Bone marrow (tissue), 2 donors: ENCODE measurements at places on chromosomes 1 and 21.

GRCh38 chr1:22275626-22276395, 132.9 kb upstream of the WNT4 start:
- no peak for DNase-seq

DNA sequence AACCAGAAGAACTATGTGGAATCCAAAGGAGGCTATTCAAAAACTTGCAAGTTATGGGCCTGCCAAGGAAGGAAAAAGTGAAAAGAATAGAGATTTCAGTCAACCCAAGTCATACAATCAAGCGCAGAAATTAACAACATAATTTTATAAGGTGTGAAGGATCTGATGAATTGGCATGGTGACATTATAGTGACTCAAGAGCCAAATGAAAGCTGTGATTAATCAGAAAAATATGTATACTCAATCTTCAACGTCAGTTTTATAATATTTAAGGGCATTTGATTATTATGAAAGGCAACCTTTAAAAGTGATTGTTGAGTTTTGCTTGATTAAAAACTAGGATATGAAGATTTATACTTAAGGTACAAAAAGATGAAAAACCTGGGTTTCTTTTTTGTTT, 37.8 kb upstream of the THEM4 start:
- no peak for DNase-seq

DNA sequence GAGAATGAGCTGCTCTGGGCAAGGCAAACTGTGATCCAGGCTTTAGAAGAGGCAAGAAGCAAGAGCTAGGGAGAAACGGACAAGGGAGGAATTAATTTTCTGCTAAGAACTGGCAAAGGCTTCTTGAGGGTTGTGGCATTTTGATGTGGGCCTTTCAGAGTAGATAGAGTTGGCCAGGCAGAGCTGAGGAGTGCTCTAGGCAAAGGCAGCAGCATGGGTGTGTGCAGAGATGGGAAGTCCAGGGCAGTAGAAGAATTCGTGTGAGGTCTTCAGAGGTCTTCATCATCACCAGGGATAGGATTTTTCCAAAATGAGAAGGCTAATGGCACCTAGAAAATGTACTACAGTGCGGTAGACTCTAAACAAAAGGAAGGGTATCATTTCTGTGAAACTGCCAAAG, 237.8 kb downstream of the LTN1 start:
- DNase-seq: no peak

DNA sequence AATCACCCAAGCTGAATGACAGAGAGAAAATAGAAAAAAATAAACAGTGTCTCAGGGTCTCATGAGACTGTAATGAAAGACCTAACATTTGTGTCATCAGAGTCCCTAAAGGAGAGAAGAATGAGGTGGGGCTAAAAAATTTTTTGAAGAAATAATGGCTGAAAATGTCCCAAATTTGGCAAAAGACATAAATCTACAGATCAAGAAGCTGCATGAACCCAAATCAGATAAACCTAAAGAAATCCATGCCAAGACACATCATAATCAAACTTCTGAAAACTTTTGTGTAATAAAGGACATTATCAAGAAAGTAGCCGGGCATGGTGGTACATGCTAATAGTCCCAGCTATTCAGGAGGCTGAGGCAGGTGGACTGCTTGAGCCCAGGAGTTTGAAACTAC, 29.2 kb downstream of the LEMD1 start:
- DNase-seq: no peak

DNA sequence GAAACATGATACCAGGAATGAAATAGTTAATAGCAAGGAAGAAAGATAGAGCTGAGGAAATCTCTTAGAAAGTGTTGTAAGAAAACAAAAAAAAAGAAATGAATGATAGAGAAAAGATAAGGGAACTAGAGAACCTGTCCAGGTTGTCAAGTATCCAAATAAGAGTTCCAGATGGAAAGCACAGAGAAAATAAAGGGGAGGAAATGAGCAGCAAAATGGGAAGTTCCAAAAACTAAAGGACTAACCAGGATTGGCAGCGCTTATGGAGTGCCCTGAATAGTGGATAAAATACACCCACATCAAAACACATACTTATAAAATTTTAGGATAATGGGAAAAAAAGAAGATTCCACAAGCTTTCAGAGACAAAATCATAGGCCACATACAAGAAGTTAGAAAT, 55.2 kb downstream of the ARHGAP29 start:
- no peak for DNase-seq

DNA sequence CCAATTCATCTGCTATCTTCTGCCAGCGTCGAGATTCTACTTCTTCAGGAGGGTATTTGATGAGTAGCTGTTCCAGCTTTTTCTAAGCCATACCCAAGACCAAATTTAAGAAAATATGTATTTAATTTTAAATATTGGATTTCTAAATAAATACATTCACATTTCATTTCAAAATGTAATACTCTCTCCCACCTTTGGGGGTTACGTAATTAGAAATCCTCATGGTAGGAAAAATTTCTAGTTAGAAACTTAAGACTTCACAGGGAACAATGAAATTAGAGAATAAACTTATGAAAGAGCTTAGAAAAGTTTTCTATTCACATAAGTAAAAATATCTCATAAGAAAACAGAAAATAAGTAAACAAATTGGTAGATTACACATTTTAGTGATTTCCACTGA, 102.9 kb downstream of the ZZZ3 start:
- no peak for DNase-seq

- no peak for DNase-seq
Measured at GRCh38 chr21:41170859-41171609, 3.1 kb downstream of the BACE2 start.

DNA sequence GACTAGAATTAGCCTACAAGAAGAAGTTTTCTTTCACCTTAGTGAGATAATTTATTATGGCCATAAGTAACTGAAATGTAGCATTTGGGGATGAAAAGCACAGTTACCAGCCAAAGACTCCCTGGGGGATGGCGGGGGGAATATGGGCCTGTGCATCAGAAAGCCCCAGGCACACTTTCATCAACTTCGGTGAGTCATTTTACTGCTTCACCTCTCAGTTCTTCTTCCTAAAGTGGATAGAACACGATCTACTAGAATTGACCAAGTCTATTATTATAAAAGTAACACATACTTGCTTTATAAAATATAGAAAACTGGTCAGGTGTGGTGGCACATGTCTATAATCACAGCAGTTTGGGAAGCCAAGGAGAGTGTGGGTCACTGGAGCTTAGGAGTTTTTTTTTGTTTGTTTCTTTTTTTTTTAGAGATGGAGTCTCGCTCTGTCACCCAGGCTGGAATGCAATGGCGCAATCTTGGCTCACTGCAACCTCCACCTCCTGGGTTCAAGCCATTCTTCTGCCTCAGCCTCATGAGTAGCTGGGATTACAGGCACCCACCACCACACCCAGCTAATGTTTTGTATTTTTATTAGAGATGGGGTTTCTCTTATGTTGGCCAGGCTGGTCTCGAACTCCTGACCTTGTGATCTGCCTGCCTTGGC, 141.8 kb downstream of the ZZZ3 start:
- DNase-seq: no peak

GRCh38 chr1:167081594-167082156, 8.5 kb downstream of the GPA33 start:
- DNase-seq: no peak

DNA sequence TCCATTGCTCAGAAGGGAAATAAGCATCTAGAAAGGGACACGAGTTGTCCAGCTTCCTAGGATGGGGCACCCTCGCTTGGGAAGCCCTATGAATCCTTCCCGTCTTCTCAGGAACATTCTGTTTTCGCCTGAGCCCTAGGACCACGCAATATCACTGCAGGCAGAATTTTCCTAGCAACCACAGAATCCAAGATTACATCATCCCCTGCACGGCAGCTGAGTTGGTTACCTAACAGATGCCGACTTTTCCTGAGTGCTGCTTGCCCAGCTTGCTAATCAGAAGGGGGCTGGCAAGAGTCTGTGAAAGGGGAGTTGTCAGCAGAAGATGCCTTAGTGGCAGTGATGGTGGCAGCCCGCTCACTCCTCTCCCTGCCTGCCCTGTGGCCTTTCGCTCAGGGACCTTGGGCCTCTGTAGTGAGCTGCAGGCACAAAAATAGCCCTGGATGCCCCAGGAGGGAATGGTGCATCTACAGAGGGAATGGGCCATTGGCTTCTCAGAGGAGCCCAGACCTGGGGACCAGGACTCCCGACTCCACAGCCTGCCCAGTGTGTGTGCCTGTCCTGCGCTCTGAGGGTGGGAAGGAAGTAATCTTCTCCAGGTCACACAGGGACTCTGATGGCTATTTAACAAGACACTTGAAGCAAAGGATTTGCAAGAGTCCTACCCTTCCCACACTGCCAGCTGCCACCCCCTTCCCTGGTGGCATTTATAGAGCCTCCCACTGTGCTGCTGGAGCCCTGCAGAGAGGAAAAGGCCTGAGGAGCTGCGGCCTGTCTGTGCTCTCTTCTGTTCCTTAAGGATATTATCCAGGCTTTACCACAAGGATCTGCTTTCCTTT, 28.9 kb upstream of the CLSTN1 start:
- no peak for DNase-seq

GRCh38 chr1:11823366-11824137, 17.6 kb downstream of the CLCN6 start:
- DNase-seq: no peak

- no peak for DNase-seq
Measured at GRCh38 chr1:94983171-94983739, 56.3 kb upstream of the CNN3 start.
